ENCODE measurements at places on chromosomes 12 and 14. TPM values are rescaled to one million over a fixed set of nuclear protein-coding genes. Genes with fewer than 3 reads are reported as not detected.
A peak's percentile ranks its signal among the peaks of the same experiment; 100 is the strongest.

The C3AR1 gene
- 3.7 TPM for total RNA-seq

The AICDA gene
- not detected for total RNA-seq

The COA8 gene
- 73.6 TPM for total RNA-seq

GRCh38 chr12:29428633-29429032 lies 47.7 kb upstream of the ERGIC2 start:
- no peak for DNase-seq

GRCh38 chr14:75456069-75456996 lies 28.5 kb downstream of the JDP2 start:
- no peak for DNase-seq

GRCh38 chr12:13472690-13473089 lies 276.2 kb downstream of the EMP1 start:
- DNase-seq = no peak

GRCh38 chr12:65907513-65907912 lies 83.2 kb downstream of the HMGA2 start:
- no peak for DNase-seq

DNA sequence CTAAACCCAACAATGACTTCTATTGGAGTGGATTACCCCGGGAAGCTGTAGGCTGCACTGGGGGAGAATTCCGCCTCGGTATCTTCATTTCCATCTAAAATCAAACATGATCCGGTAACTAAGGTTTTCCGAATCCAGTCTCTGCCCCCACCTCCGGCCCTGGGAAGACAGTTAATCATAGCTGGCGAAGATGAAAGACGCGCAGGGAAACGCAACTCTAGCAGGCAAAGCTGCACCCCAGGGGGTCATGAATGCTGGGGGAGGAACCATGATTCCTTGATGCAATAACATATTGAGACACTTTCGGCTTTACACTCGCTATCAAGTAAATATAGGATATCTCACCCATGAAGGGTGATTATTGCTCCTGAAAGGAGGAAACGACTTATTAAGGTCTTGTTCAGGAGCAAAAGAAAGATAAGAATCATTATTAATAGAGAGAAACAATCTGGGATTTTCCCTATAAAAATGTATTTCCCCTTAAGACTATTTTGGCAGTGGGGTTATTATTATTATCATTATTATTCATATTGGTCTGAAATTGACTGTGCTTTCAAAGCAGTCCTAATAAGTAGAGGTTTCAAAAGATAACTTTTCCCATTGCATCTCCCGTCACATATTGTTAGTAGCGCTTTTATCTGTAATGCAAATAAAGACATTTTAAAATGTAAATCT lies 614.9 kb downstream of the VRK1 start:
- no peak for DNase-seq

GRCh38 chr12:99250091-99250490 lies 397.5 kb upstream of the GARIN6 start:
- DNase-seq = no peak

GRCh38 chr14:100134586-100134985 lies 24.9 kb downstream of the DEGS2 start:
- DNase-seq = no peak

DNA sequence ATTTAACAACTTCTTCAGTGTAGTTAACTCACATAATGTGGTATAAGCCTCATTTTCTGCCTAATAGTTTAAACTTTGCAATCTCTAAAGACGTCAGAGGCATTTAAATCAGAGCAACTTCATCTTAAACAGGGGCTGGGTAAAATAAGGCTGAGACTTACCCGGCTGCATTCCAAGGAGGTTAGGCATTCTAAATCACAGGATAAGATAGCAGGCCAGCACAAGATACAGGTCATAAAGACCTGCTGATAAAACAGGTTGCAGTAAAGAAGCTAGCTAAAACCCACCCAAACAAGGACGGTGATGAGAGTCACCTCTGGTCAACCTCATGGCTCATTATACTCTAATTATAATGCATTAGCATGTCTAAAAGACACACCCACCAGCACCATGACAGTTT lies 115.6 kb upstream of the PKP2 start:
- no peak for DNase-seq

DNA sequence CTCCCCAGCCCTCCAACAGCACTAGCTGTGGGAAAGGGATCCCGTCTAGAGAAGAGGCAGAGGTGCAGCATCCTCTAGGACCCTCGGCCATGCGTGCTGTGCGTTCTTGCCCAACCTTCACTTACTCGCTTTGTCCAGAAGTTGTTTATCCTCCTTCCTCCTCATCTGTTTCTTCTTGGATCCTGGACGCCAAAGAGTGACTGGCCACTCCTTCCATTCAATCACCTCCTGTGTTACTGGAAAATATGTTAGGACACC lies 140.5 kb downstream of the ZFP36L1 start:
- DNase-seq = no peak

GRCh38 chr12:116765271-116765670 lies 27.2 kb downstream of the RNFT2 start:
- DNase-seq = no peak

- no peak for DNase-seq
Measured at GRCh38 chr12:12585115-12585863, 22.6 kb upstream of the DUSP16 start.

GRCh38 chr12:42325653-42326474 lies at the start of the genes PPHLN1 and ZCRB1:
Gene PPHLN1 (plus strand): TSS chr12:42326167. CDS start chr12:42335903, 9,736 bp downstream.
Gene ZCRB1 (minus strand): TSS chr12:42326094. CDS start chr12:42324102, 1,992 bp downstream.
- peak; percentile 91 for DNase-seq

DNA sequence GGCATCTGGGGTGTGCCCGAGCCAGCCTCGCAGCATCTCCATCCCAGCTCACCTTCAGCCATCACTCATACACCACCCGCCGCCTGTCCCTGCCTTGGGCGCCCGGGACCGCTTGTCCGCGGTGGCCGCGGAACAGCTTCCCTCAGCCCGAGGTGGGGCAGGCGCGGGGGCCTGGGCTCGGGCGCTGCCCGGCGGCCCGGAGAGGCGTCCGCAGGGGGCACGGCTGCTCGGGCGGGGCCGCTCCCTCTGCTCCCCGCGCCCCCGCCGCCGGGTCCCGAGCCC lies 430 bp downstream of the SLC41A2 start:
- DNase-seq = peak; percentile 38

DNA sequence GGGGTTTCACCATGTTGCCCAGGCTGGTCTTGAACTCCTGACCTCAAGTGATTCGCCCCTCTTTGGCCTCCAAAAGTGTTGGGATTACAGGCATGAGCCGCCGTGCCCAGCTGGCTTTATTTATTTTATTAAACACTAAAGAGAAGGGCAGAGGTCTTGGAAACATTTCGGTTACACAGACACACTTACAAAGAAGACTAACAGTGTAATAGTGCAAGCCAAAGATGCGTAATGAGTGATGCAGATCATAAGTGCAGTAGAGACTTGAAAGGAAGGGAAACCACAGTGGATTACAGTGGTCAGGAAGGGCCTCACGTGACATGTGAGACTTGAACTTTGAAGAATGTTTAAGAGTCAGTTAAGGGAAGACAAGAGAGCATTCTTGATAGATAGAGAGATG lies 33.9 kb upstream of the CDK17 start:
- DNase-seq = no peak

DNA sequence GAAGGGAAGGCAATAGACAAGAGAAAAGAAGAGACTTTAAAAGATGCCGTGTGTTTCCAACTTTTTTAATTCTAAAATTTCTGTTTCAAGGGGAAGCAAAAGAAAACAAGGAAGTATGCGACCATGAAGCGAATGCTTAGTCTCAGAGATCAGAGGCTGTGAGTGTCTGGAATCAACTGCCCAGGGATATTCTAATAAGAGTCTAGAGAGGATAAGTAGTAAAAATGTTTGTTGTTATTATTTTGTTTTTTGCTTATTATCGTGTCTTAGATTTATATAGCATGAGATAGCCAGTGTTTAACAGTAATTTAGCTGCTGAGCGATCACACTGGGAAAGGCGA lies 421 bp downstream of the FCF1 start:
- DNase-seq = no peak

GRCh38 chr12:39685854-39686657 lies 66.5 kb upstream of the ABCD2 start:
- no peak for DNase-seq

GRCh38 chr14:26400373-26400772 lies 197.5 kb downstream of the NOVA1 start:
- DNase-seq = no peak
